ENCODE measurements at places on chromosomes 1 and 21.

GRCh38 chr1:229203030-229203751 is 67.7 kb upstream of the RAB4A start:
- peak; percentile 83 for DNase-seq

GRCh38 chr1:55049914-55050278 is 10.5 kb downstream of the PCSK9 start:
- peak; percentile 63 for DNase-seq

DNA sequence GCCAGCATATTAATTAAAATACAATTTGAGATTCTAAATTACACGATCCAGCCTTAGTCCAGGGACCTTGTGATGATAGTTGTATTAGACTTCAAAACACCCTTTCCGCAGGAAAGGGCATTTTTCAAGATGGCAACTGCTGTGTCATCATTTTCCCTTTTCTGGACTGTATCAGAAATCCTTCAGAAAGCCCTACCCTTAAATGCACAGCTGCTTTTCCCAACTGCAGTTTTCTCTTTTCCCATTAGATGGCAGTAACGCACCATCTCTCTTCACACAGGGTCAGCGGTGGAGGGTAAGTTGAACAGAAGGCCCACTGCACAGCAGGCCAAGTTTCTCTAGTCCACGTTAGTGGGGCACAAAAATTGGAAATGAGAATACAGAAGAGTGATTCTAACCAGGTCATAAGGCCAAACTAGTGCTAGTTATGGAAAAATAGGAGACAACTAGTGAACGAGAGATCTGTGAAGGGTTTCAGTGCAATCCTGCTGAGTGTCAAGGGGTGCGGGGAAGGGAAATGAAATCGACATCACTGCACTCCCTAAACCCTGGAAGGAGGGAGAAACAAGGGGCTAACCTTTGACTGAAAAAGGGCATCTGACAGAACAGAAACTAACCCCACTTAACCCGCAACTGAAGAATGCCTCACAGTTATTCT is 22.1 kb upstream of the TDRD10 start:
- DNase-seq, result peak; percentile 83

GRCh38 chr1:29223521-29223920 is 7.2 kb downstream of the MECR start:
- DNase-seq, result no peak

GRCh38 chr1:203176273-203177035 is 828 bp upstream of the MYBPH start:
- DNase-seq, result no peak
